HFFc6 (cell line): ENCODE measurements at places on chromosomes 16 and 17.

DNA sequence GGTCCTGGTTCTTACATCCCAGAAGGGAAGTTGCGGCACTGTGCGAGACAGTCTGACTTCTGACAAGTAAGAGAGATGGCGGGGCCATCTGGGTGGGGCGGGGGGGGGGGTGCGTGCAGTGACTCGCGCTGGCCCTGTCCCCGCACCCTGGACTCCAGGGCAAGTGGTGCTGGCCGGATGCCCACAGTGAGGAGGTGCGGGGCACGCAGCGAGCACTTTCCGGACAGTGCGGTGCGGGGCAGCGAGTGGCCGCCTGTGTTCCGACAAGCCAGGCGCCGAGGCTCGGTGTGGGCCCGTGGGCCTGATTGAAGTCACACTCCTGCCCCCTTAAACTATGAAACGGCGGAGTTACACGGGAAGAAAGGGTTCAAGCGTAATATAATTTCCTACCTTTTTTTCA, 106.4 kb downstream of the BANP start:
- DNase-seq = no peak

DNA sequence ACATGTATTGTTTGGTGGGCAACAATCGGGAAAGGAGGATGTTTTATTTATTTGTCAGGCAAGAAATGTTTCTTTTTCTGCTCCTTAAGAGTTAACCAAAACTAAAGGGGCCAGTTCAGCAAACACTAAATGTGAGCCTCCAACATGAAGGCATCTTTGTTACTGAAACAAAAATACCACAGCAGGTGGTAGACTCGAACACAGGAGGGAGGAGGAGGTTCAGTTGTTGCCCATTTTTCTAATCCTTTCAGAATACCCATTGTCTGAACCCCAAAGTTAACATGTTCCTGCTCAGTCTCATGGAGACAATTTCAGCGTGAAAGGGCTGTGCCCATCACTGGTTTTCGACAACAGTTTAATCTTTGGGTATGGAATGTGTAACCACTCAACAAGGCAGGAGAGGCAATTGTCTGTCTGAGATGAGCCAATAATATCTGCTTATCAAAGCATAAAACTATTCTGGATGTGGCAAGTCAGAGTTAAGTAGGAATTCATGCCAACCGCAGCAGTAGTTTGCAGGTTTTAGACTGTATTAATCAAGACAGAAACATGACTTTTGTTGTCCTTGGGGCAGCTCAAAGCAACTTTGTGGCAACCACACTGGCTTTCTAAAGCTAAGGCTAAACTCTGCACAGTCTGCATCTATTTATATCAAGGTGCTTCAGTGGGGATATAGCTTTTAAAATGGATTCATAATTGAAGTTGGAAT, 211.7 kb downstream of the FTO start:
- no peak for DNase-seq

DNA sequence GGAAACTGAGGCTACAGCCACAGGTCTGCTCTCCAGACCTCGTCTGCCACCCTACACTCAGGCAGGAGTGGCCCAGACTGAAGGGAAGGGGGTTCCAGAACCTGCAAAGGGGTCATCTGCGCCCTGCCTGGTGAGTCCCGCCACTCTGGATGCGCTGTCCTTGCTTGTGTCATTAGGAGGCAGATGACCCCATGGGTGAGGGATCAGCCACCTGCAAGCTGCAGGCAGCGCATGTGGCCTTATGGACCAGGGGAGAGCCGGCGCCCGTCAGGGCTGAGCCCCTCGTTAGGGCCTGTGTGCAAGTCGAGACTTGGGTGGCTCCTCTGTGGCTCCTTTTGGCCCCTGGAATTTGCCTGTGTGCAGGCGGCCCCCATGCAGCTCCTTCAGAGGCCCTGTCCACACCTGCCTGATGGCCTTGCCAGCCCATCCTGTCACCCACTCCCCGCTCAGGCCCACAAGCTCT, 5.7 kb downstream of the ZFPM1 start:
- no peak for DNase-seq

DNA sequence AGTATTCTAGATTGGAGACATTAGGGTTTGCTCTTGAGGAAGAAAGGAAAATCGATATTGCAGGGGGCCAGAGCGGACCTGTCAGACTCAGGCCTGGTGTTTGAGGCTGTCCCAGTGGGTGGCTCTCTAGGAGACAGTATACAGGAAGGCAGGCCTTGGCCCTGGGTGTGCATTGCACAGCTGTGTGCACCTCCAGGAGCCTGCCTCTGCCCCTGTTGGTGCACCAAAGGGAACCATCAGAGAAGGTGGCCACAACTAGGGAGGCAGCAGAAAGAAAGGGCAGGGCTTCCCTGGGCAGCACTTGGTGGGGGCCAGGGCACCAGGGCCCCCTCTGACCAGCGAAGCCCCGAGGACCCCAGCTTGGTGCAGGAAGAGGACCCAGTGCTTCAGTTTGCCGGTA, 188.0 kb downstream of the NTN1 start:
- no peak for DNase-seq

DNA sequence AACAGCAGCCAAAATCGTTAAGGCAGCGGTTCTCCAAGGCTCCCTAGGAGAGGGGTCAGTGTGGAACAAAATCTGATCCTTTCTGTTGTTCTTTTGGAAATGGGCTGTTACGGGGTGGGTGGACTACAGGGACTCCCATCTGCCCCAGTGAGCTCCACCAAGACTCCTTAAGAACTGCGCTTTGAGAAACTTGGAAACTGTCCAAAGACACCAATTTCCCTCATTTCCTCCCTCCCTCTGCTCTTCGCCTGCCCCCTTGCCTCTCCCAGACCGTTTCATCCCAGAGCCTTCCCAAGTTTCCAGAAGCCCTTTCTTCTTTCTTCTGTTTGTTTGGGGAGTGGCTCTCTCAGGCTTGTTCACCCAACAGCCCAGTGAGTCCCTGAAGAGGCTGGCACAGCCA, 205.4 kb downstream of the COPRS start:
- DNase-seq = no peak

- peak; percentile 49 for DNase-seq
These were observed 1.3 kb upstream of the PCGF2 start for GRCh38 chr17:38749223-38750043.

DNA sequence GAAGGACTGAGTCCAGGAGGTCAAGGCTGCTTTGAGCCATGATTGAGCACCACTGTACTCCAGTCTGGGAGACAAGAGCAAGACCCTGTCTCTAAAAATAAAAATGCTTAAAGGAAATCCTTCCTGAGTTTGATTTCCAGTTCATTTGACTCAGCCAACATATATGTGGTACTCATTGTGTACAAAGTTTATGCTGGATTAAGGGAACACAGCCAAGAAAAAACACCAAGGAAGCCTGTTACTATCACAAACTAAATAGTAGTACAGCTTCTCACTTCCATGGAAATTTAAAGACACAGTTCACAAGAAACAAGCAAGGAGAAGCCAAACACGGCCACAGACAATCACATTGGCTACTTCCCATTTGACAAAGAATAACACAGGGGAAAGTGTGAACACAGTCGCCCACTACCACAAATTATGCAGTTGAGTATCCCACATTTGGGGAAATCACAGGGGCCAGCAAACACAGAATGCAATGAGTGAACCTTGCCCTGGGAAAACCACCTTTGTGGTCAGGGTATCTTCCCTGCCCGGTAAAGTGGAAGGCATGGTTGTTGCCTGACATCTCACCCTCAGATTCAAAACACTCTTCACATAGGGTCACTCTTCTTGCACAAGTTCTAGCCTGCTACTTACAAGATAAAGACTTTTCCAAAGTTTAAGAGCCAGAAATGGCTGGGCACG, 14.5 kb downstream of the TEX14 start:
- DNase-seq = peak; percentile 54
